ENCODE measurements at places on chromosomes 2 and 18.

DNA sequence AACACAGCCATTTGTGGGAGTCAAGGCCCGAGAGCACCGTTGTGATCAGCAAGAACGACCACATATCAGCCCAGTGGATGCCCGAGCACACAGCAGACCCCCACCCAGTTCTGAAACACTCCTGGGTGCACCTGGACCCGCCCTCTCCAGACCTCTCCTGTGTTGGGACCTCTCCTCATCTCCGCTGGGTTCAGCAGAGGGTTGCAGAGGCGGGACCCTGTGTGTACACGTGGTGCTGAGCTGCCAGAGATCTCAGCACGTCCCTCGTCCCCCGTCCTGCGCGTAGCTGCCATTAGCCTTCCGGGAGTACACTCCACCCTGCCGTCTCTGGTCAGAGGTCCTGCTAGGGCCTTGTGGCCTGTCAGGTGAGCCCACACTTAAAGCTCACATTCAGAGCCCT, 51.7 kb downstream of the ADI1 start:
- no peak for DNase-seq

GRCh38 chr2:3672861-3673678, 15.1 kb downstream of the ALLC start:
- no peak for DNase-seq

- no peak for DNase-seq
Observed at GRCh38 chr2:6181525-6181924, 489.3 kb downstream of the SOX11 start.

DNA sequence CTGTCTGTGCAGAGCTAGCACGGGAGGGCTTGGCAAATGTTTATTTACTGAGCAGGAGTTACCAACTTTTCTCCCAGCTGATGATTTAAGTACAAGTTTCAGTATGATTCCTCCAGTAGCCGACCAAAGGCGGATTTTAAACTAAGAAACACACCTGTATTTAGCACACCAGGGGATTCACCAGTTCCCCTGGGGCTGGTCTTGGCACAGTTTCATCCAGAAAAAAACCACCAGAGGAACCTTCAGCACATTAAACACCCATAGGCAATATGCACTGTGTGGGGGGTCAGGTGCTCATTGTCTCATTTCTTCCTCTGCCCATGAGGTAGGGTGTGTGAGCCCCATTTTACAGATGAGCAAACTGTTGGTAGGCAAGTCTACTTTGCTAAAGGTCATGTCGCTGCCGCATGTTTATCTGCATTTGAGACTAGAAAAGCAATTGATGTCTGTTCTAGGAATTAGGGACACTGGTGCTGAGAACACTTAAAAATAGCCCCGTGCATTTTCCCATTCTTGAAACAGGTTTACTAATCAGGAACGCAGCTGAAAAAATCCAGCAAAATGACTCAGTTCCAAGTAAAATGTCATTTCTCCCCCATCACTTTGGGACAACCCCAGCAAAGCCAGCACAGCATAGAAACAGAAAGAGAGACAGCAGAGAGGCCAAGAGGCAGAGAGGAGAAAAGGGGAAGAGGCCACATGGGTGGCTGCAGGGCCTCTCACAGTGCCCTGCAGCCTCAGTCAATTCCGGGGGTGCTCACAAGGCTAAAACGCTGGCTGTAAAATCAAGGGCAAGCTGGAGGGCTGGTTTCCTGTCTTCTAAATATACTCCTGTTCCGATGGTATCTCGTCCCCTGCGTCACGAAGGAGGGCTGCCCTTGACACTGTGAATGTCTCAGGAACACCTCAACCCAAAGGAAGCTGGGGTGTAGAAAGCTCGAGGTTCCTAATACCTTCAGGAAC, 166.8 kb upstream of the ID2 start:
- DNase-seq, result no peak

DNA sequence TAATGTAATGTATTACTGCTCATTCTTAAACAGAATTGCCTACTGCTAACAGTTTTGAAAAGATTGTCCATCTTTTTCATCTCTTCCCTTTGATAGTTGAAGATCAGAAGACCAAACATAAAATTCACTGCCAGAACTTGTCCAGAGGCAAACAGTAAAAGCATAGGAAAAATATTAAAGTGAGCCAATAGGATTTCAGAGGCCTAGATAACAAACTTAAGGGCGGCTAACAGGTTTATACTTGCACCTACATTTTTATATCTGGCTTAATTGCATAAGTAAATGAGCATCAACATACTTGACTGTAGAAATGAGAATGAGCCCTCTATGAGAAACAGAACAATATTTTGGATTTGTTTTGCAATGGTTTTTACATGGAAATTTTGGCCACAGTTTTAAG, 30.3 kb downstream of the ZC3H15 start:
- DNase-seq, result no peak

GRCh38 chr2:154589514-154589913, 109.0 kb upstream of the KCNJ3 start:
- DNase-seq, result no peak

- no peak for DNase-seq
Observed at GRCh38 chr2:119071476-119071875, 87.1 kb downstream of the C1QL2 start.

Data from GM03348 (cell line).